Hippocampal formation (tissue), 2 donors: ENCODE measurements at places on chromosomes 6 and 20.

DNA sequence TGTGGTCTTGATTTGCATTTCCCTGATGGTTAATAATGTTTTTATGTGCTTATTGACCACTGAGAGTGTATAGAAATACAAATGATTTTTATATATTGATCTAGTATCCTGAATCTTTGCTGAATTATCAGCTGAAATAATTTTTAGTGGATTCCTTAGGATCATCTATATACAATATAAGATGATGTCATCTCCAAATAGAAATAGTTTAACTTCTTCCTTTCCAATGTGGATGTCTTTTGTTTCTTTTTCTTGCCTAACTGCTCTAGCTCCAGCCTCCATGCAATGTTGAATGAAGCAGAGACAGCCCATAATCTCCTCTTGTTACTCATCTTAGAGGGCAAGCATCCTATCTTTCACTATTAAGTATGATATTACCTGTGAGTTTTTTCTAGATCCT, 226.4 kb downstream of the GMDS start:
- no peak for DNase-seq

DNA sequence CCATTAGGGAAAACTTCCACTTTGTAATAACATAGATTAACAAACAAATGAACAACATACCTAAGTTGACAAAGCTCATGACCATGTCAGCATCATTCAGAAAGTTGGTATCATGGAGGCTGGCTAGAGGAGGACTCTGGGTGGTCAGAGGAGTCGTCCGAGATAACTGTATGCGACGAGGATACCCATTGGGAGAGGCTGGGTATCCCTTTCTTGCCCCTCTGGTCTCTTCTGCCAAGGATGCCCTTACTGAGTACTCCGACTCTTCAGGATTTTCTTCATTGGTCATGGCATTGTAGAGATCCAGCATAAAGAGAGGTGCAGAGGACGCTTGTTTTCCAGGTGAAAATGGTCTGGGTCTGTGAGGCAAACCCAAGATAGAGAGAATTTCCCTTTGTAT, 1.1 kb downstream of the BMP5 start:
- no peak for DNase-seq

DNA sequence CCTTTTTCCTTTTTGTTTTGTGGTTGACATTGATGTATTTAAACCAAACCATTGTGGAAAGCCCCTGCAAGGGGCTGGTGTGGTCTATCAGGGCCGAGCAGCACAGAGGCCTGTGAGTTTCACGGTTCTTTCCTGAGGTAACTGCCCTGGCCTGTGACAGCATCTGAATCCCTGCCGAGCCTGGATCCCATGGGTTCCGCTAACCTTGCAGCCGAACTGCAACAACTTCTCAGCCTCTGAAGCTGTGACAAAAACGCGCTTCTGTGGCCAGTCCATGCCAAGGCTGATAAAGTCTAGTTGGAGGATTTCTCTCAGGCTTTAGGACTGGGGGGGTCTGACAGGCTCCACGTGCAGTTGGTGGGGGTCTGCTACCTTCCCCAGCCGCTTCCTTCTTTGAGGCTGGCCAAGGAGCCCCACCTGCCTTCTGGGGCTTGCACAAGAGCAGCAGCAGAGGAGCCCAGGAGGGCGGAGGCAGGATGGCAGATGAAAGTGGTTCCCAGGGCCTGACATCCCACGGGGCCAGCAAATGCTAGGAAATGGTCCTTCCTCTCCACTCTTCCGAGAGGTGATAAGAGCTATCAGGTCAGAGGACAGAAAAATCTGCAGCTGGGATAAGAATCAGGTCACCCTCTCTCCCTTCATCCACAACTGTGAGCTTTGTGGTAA, 150.9 kb downstream of the PREX1 start:
- DNase-seq = no peak

DNA sequence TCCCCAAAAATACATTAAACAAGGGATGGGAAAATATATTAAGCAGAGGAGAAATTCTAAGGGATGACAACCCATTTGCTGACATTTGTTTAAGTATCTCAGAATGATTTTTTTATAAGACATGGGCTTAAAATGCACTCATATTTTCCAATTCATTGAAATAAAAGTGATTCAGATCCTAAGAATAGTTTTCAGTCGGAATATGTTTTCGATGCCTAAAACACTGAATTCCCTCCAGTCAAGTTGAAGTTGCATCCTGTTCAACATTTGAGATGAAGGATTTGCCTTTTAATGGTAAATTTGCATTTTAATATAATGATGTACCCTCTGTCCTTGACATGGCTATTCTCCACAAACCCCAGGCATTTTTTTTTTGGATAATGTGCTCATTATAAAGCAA, 79.3 kb downstream of the PTCHD4 start:
- DNase-seq = no peak

DNA sequence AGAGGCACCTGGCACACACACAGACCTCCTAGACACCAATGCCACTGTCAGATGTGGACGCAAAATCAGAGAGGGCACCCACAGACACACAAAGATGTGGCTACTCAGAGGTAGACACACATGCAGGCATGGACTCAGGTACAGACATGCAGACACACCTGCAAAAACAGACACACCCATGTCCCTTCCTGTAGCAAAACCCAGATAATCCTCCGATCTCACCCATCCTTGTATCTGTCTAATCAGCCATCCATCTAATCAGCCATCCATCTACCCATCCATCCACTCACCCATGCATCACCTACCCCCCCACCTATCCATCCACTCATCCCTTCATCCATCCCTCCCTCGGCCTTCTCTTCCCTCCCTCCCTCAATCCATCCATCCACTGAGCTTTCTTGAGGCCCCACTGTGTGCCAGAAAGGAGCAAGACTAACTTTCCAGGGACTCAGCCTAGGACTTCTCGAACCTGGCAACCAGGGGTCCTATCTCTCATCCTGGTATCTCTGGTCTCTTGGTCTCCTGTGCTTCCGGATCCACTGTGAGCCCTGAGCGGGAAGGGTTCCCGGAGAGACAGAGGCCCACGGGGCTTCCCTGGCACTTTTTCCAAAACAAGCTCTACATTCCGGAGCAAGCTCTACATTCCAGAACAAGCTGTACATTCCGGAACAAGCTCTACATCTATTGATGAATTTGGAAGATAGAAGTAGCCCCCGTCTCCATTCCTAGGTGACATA, 1.1 kb upstream of the TGM2 start:
- DNase-seq = no peak

- no peak for DNase-seq
Measured at GRCh38 chr6:72406517-72406916, 215.3 kb upstream of the KCNQ5 start.

GRCh38 chr6:147648916-147649315, 140.4 kb downstream of the SAMD5 start:
- DNase-seq = no peak

DNA sequence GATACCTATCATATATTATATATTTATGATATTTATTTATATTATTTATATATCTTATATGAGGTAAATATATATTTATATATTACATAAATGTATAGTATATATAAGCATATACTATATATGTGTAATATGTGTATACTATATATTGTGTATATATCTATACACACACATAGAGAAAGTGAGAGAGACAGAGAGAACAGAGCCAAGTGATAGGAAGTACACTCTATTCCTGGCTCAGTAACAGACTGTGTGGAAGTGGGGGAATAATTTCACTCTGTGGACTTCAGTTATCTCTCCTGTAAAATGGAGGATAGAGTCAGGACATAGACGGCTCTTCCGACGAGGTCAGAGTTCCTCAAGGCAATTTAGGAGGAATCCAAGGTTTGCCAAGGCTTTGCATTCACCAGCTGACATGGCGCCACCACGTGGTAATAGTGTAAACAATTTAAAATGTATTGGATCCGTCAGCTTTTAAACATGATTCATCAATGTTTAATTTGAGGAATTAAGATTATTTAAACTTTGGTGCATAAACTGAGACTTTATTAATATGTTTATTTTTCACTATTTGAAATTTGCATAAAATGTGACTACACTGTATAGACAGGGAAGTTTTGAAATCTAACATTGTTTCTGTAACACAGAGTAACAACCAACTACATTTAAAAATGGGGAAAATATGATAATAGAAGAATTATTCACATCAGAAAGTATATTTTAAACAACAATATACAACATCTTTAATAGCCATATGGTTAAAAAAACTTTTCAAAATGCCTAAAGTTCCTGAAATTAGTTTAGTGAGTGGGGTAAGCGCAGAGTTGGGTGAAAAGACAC, 75.4 kb upstream of the TMEM244 start:
- DNase-seq = peak; percentile 48

DNA sequence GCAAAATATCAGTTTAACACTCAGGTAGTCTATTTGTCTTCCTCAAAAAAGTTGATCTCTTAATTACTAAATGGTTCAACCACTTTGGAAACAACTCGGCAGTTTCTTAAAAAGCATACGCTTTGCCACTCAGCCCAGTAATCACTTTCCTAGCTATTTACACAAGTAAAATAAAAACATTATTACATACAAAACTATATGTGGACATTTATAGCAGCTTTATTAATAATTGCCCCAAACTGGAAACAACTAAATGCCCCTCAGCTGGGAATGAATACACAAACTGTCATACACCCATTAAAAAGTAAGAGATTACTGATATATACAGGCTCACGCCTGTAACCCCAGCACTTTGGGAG, 7.4 kb downstream of the EEF1A1 start:
- DNase-seq = no peak

- DNase-seq = no peak
Measured at GRCh38 chr20:4661191-4661590, 60.5 kb upstream of the PRND start.

- DNase-seq = no peak
Measured at GRCh38 chr20:35120012-35120701, 27.0 kb downstream of the EDEM2 start.

- DNase-seq = no peak
Measured at GRCh38 chr20:62420846-62421715, 6.3 kb downstream of the RBBP8NL start.
